ENCODE measurements at places on chromosomes 3 and 15.

- DNase-seq: no peak
Measured at GRCh38 chr3:46853441-46854415, 9.5 kb downstream of the MYL3 start.

DNA sequence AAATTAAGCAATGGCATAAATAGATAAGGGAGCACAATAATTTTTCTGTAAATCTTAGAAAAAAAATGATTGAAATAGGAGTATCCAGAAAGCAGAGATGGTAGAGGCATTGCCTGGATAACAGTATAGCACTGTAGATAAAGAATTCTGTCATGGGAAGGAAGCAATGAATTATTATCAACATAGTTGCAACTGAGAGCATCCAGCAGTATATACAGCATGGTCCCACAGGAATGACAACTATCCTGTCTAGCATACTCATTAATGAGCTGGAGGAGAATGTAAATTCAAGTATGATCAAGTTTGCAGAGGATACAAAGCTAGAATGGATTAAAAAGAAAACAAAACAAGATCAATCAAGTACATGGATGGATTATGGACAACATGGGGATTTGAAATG lies 90.8 kb downstream of the DPH6 start:
- no peak for DNase-seq

- DNase-seq: no peak
Measured at GRCh38 chr3:68033867-68034266, 379.5 kb upstream of the SUCLG2 start.

GRCh38 chr3:98761643-98762229 lies 1.4 kb upstream of the ST3GAL6 start:
- no peak for DNase-seq

- no peak for DNase-seq
Measured at GRCh38 chr3:16174026-16174355, 489 bp upstream of the GALNT15 start.

DNA sequence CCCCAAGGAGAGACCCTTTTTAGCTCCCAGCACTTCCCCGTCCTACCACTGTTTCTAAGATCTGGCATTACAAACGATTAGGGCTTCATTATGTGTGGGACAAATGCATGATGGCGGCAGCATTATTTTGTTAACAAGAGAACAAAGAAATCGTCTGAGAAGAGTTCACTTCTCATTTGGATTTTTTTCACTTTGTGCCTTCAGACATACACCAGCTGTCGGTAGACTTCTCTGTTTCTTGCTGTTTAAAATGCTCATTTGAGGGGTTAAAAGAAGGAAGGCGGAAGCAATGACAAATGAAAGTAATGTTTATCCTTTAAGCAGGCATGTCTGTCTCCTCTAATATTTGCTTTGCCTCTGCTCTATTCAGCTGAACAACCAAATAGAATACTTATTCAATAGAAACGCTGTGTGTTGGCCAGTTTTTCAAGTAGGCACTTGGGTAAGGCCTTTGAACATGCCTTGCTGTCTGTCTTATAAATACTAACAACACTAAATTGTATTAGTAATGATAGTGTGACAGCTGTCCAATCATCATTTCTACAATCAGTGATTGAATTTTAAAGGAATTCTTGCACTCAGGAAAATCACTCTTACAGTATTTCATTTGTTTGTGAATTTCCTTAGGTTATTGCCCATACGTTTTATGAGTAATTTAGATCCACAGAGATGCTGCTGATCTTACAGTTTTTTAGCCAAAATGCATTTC lies 382.4 kb downstream of the IL5RA start:
- no peak for DNase-seq

GRCh38 chr15:52243697-52244555 lies 51.7 kb downstream of the MYO5C start:
- no peak for DNase-seq

- DNase-seq: no peak
Measured at GRCh38 chr3:32596909-32597369, 26.3 kb upstream of the DYNC1LI1 start.

DNA sequence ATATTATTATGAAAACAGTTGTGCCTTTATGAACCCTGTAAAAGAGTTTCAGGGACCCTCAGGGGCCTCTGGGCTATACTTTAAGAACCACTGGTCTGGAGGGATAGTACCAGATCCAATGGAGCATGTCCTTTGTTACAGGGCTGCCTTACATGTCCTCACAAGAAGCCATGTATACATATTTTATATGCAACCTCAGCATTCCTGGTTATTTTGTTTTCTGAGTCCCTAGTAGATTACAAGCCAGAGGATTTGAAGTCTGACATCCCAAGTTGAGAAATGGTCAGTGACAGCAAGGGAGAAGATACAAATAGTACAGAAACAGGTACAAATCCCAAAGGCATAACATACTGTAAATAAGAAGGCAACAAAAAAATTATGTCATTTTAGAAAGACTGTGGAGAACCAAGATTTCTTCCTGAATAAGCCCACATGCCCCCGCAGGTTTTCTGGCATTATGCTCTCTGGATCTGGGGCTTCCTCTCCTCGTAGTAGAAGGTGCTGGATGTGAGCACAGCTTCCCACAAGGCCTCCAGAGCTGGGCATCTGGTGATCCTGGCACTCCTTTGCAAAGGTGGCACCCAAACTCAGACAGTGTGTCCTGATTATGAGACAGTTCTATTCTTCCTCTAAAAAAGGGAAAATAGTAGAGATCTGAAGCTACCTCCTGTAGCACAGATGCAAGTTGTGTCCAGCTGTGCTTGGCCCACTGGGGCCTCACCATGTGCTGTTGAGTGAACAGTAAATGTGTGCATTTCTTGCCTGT lies 114.0 kb downstream of the NR1D2 start:
- DNase-seq: no peak

- DNase-seq: no peak
Measured at GRCh38 chr15:89642106-89642505, 13.2 kb downstream of the KIF7 start.

- DNase-seq: no peak
Measured at GRCh38 chr15:33100314-33100713, 94.2 kb downstream of the FMN1 start.

DNA sequence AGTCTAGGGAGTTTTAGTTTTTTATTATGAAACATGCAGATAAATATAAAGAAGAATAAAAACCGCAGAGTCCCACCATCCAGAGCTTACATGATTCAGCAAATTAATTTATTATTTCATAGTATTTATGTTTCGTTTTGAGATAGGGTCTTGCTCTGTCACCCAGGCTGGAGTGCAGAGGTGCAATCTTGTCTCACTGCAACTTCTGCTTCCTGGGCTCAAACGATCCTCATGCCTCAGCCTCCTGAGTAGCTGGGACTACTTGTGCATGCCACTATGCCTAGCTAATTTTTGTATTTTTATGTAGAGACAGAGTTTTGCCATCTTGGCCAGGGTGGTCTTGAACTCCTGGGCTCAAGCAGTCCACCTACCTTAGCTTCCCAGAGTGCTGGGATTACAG lies 13.6 kb downstream of the RNF13 start:
- no peak for DNase-seq

DNA sequence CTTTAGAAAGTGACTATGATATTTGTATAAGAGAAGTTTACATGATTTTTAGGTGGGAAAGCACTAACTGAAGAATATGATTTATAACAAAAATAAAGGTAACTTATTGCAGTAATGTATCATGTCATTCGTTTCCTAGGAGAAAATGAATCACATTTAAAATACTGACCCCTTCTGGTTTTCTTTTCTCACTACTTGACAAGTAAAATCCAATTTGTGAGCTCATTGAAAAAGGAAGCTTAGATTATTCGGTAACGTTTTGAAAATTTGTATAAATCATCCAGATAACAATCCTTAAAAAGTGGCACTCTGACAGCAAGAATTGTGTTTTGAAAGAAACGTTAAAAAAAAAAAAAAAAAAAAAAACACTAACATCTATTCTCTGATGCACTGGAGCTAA lies 39.0 kb downstream of the NSUN3 start:
- no peak for DNase-seq

GRCh38 chr3:171115667-171116066 lies 89.1 kb upstream of the SLC2A2 start:
- DNase-seq: no peak

DNA sequence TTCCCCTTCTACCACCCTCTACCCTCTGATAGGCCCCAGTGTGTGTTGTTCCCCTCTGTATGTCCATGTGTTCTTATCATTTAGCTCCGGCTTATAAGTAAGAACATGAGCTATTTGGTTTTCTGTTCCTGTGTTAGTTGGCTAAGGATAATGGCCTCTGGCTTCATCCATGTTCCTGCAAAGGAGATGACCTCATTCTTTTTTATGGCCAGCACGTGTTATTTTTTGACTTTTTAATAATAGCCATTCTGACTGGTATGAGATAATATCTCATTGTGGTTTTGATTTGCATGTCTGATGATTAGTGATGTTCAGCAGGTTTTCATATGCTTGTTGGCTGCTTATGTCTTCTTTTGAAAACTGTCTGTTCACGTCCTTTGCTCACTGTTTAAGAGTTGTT lies 63.1 kb upstream of the NPHP3 start:
- DNase-seq: no peak

DNA sequence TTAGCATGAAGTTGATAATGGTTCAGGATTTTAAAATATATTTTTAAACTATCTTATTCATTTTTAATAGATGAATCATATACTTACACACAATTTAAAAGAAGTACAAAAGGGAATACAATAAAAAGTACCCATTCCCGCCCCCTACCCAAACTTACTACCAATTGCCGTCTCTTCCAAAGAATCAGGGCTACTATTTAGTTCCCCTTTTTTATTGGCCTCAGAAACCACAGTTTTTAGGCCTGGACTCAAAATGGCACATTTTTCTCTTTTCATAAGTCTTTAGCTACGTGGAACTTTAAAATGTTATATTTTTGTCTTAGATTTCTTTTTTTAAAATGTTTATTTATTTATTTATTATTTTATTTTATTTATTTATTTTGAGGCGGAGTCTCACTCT lies 18.0 kb downstream of the LRRK1 start:
- no peak for DNase-seq
